ENCODE measurements at places on chromosomes 1 and 21. TPM values are rescaled to one million over a fixed set of nuclear protein-coding genes. Genes with fewer than 3 reads are reported as not detected.
A peak's percentile ranks its signal among the peaks of the same experiment; 100 is the strongest.

DNA sequence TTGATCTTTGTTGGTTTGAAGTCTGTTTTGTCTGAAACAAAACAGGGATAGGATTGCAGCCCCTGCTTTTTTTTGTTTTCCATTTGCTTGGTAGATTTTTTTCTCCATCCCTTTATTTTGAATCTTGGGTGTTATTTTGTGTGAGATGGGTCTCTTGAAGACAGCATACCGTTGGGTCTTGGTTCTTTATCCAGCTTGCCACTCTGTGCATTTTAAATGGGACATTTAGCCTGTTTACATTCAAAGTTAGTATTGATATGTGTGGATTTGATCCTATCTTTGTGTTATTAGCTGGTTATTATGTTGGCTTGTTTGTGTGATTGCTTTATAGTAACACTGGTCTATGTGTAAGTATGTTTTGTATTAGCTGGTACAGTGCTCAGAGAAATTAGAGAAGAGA lies 40.9 kb downstream of the GIPC2 start:
- H3K36me3 ChIP-seq: peaks cover 20% of the 10 kb centered on the region
- peaks cover 2% of the 10 kb centered on the region for H3K4me1 ChIP-seq
- H3K27me3 ChIP-seq: peaks cover 6% of the 10 kb centered on the region
- H3K27ac ChIP-seq: no peak overlapping the region

The CLCNKA gene
- not detected for total RNA-seq

The KRTAP19-1 gene
- total RNA-seq: not detected

DNA sequence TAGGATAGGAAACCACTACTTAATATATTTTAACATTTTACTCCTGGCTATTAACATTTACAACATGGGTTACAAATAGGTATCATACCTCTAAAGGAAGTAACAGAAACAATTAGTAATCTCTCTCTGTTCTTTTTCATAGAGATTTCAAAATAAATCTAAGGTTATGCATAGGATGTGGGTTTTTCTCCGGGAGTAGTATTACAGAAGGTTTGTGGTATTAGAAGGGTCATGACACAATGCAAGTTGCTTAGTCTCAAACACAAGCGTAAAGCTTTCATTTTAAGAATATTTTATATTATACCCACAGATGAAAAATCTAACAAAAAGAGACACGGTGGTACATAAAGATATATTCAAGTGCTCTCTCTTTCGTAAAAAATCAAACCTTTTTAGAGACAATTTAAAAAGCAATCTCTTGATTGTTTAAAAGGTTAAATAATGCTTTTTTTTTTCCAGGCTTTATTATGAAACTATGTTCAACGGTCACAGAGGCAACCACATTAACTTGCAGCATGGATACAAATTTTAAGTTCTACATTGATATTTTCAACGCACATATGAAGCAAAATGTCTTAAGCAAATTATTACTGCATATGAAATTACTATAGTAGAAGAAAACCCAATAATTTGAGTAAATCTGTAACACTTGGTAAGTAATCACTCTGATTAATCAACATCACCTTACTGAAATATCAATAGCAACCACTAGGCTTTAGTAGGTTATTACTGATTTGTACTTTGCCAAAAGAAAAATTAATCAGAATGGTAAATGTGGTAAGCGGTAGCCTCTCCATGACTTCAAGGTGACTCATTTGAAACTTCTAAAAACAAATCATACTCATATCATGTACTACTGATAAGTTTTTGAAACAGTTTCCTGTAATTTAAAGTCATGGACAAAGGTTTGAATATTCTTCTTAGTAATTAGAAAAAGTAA lies 97.4 kb upstream of the GFI1 start:
- DNase-seq: no peak
- peak overlapping the region; percentile 81 for H3K4me3 ChIP-seq
- H3K27ac ChIP-seq: peak overlapping the region; percentile 93
- H3K27me3 ChIP-seq: no peaks in the 10 kb centered on the region
- peaks cover 38% of the 10 kb centered on the region for H3K4me1 ChIP-seq
- H3K36me3 ChIP-seq: peaks cover 20% of the 10 kb centered on the region

The TMEM269 gene
- 0.22 TPM for total RNA-seq

GRCh38 chr1:164664127-164664526 lies 105.1 kb downstream of the PBX1 start:
- no peaks in the 10 kb centered on the region for H3K36me3 ChIP-seq
- peaks cover 9% of the 10 kb centered on the region for H3K4me1 ChIP-seq
- no peak overlapping the region for H3K4me3 ChIP-seq
- H3K27me3 ChIP-seq: no peaks in the 10 kb centered on the region
- H3K27ac ChIP-seq: no peak overlapping the region

DNA sequence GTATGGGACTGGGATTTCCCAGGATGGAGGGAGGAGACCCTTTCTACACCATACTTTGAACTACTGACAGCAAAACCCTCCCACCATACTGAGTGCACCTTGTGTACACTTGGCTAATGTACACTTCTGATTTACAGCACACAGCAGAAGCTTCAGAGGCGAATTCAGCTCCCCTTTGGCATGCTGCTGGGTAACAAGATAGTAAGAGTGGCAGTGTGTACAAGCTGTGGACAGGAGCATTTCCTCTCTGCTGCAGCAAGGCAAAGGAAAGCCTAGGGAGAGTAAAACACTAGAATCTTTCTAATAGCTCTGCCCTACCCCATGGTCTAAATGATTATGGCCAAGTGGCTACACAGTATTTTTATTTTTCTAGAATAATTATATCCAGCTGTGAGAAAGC lies 83.9 kb upstream of the ARTN start:
- H3K4me1 ChIP-seq: peaks cover 16% of the 10 kb centered on the region
- DNase-seq: no peak
- no peak overlapping the region for H3K4me3 ChIP-seq
- no peaks in the 10 kb centered on the region for H3K27me3 ChIP-seq
- H3K27ac ChIP-seq: no peak overlapping the region

GRCh38 chr1:56837244-56837939 lies 17.2 kb upstream of the C8A start:
- no peak for DNase-seq
- no peaks in the 10 kb centered on the region for H3K4me1 ChIP-seq
- H3K4me3 ChIP-seq: no peak overlapping the region
- no peak overlapping the region for H3K27ac ChIP-seq

The PCAT6 gene
- total RNA-seq: not detected

DNA sequence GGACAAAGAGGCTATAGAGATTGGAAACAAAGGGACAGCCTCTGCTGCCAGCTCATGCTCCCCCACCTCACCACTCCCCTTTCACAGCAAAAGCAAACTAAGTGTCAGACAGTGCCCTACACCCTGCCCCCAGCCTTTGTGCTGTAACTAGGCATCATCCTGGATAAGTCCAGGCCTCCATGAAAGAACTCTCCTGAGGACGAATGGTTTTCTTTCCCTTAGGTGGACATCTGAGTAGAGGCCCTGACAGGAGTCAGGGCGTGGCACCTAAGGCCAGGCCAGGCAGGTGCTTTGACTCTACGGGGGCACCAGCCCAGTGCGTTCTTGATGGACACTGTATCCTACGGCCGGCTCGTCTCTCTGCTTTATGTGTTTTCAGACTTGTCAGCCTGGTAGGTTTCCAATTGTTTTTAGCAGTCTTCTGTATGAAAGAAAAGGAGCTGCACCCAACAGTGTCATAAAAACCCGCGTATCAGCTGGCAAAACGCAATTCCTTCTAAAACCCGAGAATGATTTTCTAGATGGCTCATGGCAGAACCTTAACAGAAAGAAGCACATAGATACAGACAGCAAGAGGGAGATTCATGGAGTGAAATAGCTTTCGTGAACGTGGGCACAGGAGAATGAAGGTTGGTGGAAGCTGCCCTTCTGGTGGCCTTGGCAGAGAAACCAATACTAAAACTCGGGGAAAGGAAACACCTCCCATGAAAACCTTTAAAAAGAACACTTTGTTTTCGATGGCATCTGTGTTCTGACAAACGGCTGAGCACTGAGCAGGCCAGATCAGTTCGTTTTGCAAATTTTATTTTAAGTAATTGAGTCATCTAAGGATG lies 51.7 kb upstream of the AJAP1 start:
- no peak overlapping the region for H3K4me3 ChIP-seq
- H3K27ac ChIP-seq: no peak overlapping the region
- H3K4me1 ChIP-seq: no peaks in the 10 kb centered on the region
- peaks cover 2% of the 10 kb centered on the region for H3K27me3 ChIP-seq
- no peaks in the 10 kb centered on the region for H3K36me3 ChIP-seq
- no peak for DNase-seq

GRCh38 chr21:33767236-33767635 lies 124.9 kb downstream of the ITSN1 start:
- no peak for DNase-seq
- H3K4me3 ChIP-seq: no peak overlapping the region
- H3K27ac ChIP-seq: no peak overlapping the region
- H3K27me3 ChIP-seq: no peaks in the 10 kb centered on the region
- H3K36me3 ChIP-seq: no peaks in the 10 kb centered on the region

The ZBTB18 gene
- 24.7 TPM for total RNA-seq

DNA sequence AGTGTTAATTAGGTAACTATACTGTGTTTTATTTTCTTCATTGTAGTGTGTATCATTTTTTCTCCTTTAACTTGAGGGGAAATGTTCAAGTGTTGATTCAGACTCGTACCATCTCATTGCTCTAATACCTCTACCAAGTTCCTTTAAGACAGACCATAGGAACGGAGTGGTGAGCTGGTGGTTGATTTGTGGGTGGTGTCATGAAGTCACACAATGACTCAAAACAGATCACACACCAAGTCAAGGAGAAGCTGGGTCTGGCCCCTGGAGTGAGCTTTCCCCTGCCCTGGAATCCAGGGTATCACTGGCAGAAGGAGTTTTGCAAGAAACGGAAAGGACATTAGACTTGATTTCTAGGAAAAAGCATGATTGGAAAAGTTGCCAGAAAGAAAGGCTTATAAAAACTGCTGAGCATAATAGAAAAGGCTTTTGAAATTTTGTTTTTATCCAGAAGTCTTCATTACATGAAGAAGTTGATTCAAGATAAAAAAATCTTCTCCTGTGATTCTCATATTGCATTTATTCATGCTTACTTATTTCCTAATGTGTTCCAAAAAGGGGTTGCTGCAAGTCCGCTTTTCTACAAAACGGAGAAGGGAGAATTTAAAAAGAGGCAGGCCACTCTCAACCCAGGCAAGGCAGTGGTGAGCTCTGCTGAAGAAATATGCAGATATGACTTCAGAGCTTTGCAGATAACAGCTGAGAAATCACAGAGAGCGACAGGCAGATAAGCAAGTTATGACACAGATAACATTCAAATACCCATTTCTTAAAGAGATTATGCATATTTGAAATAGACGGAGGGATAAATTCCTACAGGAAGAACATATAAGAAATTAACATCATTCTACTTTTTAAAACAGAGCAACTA lies 79.7 kb downstream of the TBX19 start:
- peaks cover 7% of the 10 kb centered on the region for H3K36me3 ChIP-seq
- peaks cover 25% of the 10 kb centered on the region for H3K4me1 ChIP-seq
- peaks cover 15% of the 10 kb centered on the region for H3K27me3 ChIP-seq
- H3K27ac ChIP-seq: no peak overlapping the region
- DNase-seq: no peak
- no peak overlapping the region for H3K4me3 ChIP-seq

All from activated naive CD8-positive, alpha-beta T cell treated with anti-CD3 and anti-CD28 coated beads, Interleukin-2, amount 10 ng/mL, durations not matched to agents 7 days and 5 days (primary cell).